GM23338 (cell line): ENCODE measurements at places on chromosomes 5 and 9. TPM values are rescaled to one million over a fixed set of nuclear protein-coding genes. Genes with fewer than 3 reads are reported as not detected.

TPD52L3 gene
- not detected in 2 replicates for total RNA-seq

DNA sequence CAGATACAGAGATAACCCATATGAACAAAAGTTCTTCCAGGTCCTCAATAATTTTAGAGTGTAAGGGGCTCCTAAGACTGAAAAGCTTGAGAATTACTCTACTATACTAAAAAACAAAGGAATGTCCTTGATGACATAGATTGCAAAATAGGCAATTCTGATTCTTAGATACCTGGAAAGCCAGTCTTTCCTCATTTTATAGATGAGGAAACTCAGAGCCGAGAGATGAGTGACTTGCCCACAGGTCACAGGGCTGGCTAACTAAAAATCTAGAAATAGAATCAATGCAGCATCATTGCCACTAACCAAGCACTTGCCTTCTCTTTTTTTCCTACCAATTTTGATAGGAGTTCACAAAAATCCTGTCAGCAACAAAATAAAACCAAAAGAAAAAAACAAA lies 101.2 kb downstream of the EPB41L4A start:
- H3K36me3 ChIP-seq = no peaks in the 10 kb centered on the region
- no peak for DNase-seq
- no peaks in the 10 kb centered on the region; the same call in 1 of the 2 replicates for H3K4me1 ChIP-seq
- H3K27ac ChIP-seq = no peak overlapping the region
- H3K27me3 ChIP-seq = no peaks in the 10 kb centered on the region
- H3K4me3 ChIP-seq = no peak overlapping the region

- H3K36me3 ChIP-seq = no peaks in the 10 kb centered on the region
- peak; percentile 28 for DNase-seq
- no peaks in the 10 kb centered on the region for H3K4me1 ChIP-seq
- H3K4me3 ChIP-seq = no peak overlapping the region
- H3K27ac ChIP-seq = no peak overlapping the region
Observed at GRCh38 chr5:5650242-5650641, 227.8 kb downstream of the ICE1 start.

DNA sequence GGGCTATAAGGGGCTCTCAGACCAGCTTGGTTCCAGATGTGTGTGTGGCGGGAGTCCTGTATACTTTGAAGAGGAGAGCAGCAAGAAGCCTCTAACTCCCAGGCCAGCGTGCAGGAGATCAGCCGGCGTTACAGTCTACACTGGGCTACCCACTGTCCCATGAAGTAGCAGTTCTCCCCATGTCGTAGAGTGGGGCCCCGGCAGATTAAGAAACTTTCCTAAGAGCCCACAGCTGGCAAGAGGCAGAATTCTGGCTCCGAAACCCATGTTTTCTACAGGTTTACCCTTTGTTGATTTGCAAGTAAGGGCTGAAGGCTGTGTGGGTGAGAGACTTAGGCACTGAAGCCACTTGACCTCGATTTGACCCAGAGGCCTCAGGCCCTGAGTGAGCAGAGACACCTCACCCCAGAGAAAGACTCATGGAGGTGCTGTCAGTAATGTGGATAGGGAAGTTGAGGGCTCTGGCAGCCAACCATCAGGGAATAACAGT lies 881 bp upstream of the B4GALT1 start:
- H3K27ac ChIP-seq = no peak overlapping the region
- H3K4me3 ChIP-seq = peak overlapping the region; percentile 94
- H3K4me1 ChIP-seq = peaks cover 12% of the 10 kb centered on the region; the same call in 1 of the 2 replicates
- no peaks in the 10 kb centered on the region for H3K36me3 ChIP-seq
- H3K27me3 ChIP-seq = peaks cover 18% of the 10 kb centered on the region

DNA sequence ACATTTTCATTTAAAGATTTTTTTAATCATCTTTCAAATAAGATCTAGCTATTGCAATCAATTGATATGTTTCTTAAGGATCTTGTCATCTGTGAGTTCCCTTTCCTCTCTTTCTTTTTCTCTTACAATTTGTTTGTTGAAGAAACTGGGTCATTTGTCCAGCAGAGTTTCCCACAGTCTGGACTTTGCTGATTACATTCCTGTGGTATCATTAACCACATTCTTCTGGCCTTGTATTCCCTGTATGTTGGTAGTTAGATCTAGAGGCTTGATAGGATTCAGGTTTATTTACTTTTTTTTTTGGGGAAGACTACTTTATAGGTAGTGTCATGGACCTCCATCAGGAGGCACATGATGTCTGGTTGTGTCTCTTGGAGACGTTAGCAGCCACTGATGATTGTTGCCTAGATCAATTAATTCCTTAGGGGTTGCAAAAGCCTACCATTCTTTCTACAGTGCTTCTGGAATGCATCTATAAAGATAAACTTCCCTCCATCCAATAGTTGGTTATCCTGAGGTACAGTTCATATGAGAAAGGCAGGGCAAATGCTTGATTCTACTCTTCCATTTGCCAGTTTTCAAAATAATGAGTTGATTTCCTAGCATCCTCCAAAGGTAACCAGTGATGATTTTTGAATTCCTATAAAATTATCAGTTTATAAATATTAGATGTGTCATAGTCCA lies 14.3 kb downstream of the PDE8B start:
- H3K27me3 ChIP-seq = no peaks in the 10 kb centered on the region
- H3K4me1 ChIP-seq = no peaks in the 10 kb centered on the region
- no peak overlapping the region for H3K27ac ChIP-seq
- no peak for DNase-seq

TIMD4 gene
- total RNA-seq = not detected in 2 replicates

DNA sequence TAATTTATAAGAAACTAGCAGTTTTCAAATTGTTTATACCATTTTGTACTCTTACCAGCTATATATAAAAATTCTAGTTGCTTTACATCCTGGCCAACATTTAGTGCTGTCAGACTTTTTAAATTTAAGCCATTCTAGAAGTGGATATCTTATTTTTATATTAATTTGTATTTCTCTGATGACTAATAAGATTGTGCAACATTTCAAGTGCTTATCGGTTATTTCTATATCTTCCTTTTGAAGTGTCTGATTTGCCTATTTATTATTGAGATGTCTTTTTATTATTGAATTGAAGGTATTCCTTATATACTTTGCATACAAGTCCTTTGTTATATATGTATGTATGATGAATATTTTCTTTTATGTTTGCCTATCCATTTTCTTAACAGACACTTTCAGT lies 324.0 kb downstream of the ELAVL2 start:
- DNase-seq = no peak
- no peak overlapping the region for H3K27ac ChIP-seq
- no peaks in the 10 kb centered on the region for H3K36me3 ChIP-seq
- no peaks in the 10 kb centered on the region for H3K4me1 ChIP-seq
- no peak overlapping the region for H3K4me3 ChIP-seq

CFAP77 gene
- total RNA-seq = 0.97 and 2.1 TPM in 2 replicates

SLC25A2 gene
- not detected in 2 replicates for total RNA-seq

MEIKIN gene
- total RNA-seq = not detected in 2 replicates

DNA sequence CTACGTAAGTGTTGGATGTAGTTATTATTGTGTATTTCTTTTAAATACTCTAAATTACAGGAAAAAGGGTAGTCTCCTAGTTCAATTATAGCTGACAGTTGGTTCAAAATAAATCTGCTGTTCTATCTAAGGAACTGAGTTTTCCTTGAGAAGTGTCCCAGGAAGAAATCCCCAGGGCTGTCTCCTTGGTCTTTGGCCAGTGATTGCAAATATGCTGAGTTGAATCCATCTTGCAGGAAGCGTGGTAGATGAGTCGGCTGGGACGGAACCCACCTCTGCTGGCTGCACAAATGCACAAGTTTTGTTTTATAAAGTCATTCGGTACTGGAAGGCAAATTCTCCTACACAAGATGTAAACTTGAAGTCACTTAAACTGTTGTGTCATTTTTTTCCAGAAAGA lies 30.2 kb upstream of the HOMER1 start:
- H3K27me3 ChIP-seq = no peaks in the 10 kb centered on the region
- no peak for DNase-seq
- H3K36me3 ChIP-seq = no peaks in the 10 kb centered on the region

DNA sequence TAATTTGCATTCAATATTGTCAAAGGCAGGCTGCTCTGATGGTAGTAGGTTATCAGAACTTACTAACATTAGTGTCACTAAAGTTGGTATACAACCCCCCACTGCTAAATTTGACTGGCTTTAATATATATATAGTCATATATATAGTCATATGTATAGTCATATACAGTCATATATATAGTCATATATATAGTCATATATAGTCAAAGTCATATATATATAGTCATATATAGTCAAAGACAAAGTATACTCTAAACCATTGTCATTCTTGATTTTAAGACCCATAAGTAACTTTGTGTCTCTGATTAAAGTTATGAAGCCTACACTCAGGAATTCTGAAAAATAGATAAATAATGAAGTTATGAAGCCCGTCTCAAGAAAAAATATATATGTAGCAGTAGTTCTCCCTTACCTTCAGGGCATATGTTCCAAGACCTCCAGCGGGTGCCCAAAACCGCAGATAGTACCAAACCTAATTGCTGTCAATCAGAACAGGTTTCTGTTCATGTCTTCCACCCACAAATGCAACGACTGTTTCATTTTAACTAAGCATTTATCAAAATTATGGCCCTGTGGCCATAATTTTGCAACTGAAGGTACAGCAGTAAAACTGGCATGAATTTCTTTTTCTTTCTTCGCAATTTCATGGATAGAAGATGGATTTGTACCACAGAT lies 40.1 kb downstream of the TRPM6 start:
- H3K36me3 ChIP-seq = no peaks in the 10 kb centered on the region
- H3K4me3 ChIP-seq = no peak overlapping the region
- no peak overlapping the region for H3K27ac ChIP-seq
- no peak for DNase-seq
- no peaks in the 10 kb centered on the region for H3K27me3 ChIP-seq

DNA sequence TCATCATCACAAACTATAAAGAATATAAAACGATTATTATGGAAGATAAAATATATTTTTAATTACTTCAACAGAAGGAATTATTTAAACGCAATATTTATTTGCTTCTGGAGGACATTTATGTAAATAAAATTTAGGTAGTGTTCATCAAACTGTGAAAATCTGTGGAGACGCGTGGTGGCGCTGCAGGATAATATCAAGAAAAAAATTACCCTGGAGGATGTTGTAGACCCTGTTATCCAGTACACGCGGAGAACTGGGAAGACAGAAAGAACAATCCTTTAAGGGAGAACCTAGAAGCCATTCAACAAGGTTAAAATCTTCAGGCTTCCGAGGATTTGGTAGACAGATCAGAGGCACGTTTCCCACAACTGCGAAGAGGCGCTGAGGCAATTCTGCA lies at the start of gene PCDHB12:
TSS of gene PCDHB12 (plus strand) at position 242 of the 400 bp plus-strand sequence. CDS start 189 bp downstream, outside the sequence.
- H3K36me3 ChIP-seq = no peaks in the 10 kb centered on the region
- H3K4me1 ChIP-seq = no peaks in the 10 kb centered on the region
- H3K27me3 ChIP-seq = no peaks in the 10 kb centered on the region
- DNase-seq = peak; percentile 74
- H3K27ac ChIP-seq = no peak within 1 kb of the TSS

RFX3 gene
- total RNA-seq = 16.2 and 22.1 TPM in 2 replicates

DNA sequence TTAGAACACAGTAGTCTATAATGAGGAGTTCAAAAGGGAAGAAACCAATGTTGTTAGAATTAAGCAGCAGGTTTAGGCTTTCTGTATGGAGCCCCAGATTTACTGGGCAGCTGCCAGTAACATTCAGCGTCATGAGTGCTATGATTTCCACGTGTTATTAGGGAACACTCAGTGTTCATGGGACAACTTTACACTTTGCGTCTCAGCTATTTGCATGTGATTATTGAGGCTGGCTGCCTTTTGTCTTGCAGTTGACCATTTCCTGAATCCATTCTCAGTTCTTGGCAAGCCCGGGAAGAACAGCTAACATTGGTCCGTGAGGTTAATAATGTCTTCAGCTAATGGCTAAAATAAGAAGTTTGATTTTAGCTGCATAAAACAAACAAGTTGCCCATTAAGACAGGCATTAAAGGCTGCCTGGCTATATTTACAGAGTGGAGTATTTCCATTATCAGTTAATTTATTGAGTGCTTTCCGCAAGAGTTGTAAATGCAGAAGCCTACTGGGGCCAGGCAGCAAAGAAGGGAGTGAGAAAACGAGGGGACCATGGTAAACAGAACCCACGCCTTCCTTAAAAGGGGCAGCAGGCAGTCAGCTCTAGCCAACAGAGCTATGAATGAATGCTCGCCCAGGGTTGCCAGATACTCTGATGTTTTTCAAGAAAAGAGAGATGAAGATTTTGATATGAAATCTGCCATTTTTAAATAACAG lies 120.9 kb downstream of the PIP5K1B start:
- peaks cover 24% of the 10 kb centered on the region for H3K4me1 ChIP-seq
- H3K27me3 ChIP-seq = no peaks in the 10 kb centered on the region
- H3K36me3 ChIP-seq = no peaks in the 10 kb centered on the region
- peak; percentile 33 for DNase-seq
- H3K4me3 ChIP-seq = peak overlapping the region; percentile 8; the same call in 1 of the 2 replicates

IL3 gene
- total RNA-seq = not detected in 2 replicates

CENPP gene
- 12.5 and 12.6 TPM in 2 replicates for total RNA-seq

ARL14EPL gene
- total RNA-seq = not detected in 2 replicates

GRCh38 chr5:63125392-63125791 lies 546.8 kb downstream of the LRRC70 start:
- H3K36me3 ChIP-seq = no peaks in the 10 kb centered on the region
- peak; percentile 14 for DNase-seq
- H3K27ac ChIP-seq = no peak overlapping the region
- H3K27me3 ChIP-seq = no peaks in the 10 kb centered on the region
- H3K4me1 ChIP-seq = peaks cover 17% of the 10 kb centered on the region; the same call in 1 of the 2 replicates

DNA sequence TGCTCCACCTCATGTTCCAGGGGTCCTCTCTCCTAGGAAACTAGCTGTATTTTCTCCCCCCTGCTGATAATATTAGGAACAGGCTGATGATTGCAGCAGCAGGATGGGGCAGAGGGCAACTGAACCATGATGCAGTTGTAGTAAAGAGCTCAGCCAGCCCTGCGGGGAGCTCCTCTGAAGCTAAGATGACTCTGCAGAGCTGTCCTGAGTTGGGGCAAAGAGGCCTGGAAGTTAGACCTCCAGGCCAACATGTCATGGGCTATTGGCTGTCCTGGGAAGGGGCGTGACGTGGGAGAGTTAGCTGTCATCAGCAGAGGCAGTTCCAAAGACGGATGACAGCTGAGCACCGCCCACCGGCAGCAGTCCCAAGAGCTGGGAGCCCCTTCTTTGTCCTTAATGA lies 6.6 kb upstream of the FBP1 start:
- peaks cover 17% of the 10 kb centered on the region for H3K27me3 ChIP-seq
- no peak overlapping the region for H3K4me3 ChIP-seq
- no peak for DNase-seq
- H3K4me1 ChIP-seq = no peaks in the 10 kb centered on the region

- H3K4me3 ChIP-seq = no peak overlapping the region
- H3K27me3 ChIP-seq = no peaks in the 10 kb centered on the region
- no peak for DNase-seq
- no peaks in the 10 kb centered on the region for H3K4me1 ChIP-seq
Observed at GRCh38 chr9:127509955-127510299, 58.6 kb downstream of the LRSAM1 start.

- H3K27me3 ChIP-seq = no peaks in the 10 kb centered on the region
- H3K4me3 ChIP-seq = no peak overlapping the region
- no peak overlapping the region for H3K27ac ChIP-seq
- no peak for DNase-seq
Observed at GRCh38 chr9:123742009-123742767, 187.7 kb downstream of the DENND1A start.
